ENCODE measurements at places on chromosomes 5 and 9.

GRCh38 chr5:160906090-160906489 is 54.1 kb upstream of the ATP10B start:
- DNase-seq: no peak

DNA sequence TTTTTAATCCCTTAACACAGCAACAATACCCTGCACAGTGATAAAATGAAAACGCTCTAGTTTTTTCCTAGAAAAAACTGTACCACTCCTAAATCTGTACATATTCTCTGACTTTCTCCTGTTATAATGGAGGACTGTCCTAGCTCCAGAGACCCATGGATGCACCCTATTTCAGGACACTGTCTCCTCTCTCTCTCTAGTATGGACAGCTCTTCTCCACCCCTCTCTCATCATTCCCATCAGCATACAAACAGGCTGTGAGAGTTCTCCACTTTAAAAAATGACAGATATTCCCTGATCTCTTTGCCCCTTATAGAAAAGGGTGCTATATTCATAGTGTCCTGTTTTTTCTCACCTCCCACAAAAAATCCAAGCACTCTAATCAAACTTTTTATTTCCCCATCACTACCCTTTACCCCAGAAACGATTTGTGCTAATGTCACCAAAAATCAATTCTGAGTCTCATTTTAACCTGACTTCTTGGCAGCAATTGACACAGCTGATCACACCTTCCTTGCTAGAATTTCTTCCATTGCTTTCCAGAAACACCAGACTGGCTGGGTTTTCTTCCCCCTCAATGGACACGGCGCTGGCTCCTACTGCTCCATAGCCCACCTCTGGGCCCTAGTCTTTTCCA is 20.7 kb downstream of the ZNF608 start:
- no peak for DNase-seq

GRCh38 chr5:146345240-146345577 is 6.6 kb downstream of the POU4F3 start:
- DNase-seq: no peak

DNA sequence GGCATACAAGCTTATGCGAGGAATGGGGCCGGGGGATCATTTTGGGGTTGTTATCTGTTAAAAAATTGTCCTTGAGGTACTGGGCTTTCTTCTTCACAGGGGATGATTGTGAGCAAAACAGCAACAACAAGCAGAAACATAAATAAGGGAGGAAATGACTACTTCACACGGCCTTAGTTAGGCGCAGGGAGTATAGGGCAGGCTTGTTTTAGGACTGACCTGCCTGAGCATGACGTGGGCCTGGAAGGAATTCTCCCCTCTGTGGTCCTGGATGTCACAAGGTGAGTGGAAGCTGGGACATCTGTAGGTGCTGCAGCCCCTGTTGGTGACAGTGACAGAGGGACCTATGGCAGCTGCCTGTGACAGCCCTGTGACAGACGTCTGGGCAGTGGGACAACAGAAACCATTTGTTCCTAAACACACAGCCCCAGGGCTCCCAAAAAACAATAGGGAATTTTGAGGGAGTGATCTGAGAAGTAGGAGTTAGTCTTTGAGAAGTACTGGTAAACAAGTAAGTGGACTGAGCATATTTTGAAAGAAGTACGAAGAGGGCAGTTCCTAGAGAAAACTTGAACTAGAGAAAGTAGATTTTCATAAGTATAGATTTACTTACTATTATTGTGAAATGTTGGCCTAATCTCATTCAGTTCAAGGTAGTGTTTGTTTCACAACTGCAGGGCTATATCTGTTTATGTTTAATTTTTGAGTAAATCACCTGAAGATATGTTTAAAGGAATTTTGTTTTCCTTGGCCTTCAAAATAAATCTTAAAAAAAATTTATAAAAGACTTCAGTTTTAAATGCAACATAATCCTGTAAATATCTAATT is 113.1 kb downstream of the KDM4C start:
- no peak for DNase-seq

DNA sequence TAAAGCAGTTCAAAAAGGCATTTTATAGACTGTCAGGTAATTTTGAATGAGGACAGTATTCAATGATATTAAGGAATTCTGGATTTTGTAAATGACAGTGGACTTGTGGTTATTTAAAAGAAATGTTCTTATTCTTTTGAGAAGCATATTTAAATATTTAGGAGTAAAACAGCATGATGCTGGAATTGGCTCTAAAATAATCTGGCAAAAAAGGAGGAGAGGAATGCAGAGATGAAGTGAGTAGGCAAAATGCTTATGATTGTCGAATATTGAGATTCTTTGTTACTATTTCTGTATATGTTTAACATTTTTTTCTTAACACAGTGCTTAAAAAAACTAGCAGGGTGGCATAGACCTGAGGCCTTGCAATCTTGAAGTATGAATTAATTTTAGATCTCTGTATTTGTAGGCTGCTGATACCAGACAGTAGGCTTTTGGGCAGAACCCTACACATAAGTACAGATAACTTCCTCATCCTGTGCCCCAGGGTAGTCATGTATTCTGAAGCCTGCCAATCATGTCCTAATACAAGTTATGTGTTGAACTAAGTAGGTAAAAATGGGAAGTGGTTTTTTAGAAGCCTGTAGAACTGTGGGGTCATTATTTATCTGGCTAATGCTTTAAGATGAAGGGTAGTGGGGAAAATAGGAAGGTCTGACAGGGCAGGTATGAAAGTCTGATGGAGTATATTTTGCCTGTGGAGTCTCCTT is 9.4 kb downstream of the CD180 start:
- DNase-seq: peak; percentile 89

DNA sequence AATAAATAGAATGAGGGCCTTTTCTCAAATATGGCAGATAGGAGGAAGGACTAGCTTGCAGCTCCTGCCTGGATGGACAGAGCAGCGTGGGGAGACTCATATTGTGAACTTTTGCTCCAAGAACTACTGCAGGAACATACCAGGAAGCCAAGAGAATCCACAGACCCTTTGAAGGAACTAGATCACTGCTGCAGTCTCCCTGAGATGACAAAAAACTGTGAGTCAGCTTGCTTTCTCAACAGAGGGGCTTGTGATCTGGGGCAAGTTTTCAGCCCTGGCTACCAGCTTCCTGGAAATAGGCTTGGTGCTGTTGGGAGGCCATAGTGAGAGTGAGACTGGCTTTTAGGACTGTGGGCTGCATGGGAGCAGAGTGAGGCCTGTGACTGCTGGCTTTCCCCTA is 170.6 kb upstream of the TRIM32 start:
- no peak for DNase-seq
